Activated T-cell treated with anti-CD3 and anti-CD28 coated beads for 1 hour (primary cell): ENCODE measurements at places on chromosomes 7 and 10.

- DNase-seq = no peak
Measured at GRCh38 chr10:104240078-104240477, 7.9 kb upstream of the CFAP43 start.

- no peak for DNase-seq
Measured at GRCh38 chr10:7373039-7373438, 37.8 kb downstream of the SFMBT2 start.

DNA sequence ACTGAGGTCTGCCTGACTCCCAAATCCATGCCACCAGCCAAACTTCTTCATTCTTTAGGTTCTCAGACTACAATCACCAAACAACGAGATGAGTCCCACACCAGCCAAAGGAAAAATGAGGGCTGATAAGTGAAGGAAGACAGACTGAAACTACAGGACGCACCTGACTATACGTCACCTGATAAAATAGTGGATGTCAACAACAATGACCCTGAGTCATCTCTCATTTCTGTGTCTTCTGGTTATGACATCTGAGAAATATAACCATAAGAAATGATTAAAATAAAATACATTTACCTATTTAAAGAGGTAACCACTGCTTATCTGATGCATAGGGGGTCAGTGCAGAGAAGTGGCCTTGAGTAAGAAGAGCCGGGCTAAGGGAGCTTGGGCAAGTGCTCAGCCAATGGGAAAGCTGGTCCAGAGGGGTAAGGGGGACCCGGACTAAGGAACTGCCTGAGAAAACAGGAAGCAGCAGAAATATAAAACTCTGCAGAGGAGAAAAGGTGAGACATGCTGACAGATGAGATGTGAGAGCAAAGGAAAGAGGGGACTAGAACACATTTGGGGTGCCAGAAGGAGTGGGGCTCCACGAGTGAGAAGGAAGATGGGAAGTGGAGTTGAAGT is 51.8 kb downstream of the HIPK2 start:
- DNase-seq = no peak

- DNase-seq = no peak
Measured at GRCh38 chr7:156677374-156678054, 36.9 kb downstream of the RNF32 start.

- DNase-seq = peak; percentile 21
Measured at GRCh38 chr10:113126229-113127201, 176.5 kb downstream of the TCF7L2 start.

- DNase-seq = no peak
Measured at GRCh38 chr10:33794460-33794859, 460.0 kb upstream of the NRP1 start.

DNA sequence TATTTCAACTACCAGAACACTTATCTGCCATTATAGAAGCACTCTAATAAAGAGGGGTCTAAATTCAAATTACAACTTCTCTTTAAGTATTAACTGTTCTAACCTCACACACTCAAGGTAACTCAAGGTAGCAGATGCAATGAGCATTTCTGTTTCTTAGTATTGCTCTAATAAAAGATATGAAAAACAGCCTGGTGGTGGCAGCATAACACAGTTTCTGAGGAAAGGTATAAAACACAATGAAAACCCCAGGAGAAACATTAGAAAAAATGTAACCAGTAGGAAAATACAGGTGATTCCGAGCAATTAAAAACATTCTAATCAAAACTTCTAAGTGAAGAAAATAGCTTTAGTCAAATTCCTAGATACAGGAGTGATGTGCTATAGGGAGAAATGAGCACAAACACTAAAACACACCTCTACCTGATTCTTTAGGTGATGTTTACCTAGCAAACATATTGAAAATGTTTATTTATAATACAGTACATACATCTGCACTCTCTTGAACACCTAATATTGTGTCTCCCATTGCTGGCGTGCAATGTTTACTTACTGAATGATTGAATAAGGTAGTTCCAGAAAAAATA is 3.5 kb downstream of the MKRN1 start:
- peak; percentile 40 for DNase-seq

DNA sequence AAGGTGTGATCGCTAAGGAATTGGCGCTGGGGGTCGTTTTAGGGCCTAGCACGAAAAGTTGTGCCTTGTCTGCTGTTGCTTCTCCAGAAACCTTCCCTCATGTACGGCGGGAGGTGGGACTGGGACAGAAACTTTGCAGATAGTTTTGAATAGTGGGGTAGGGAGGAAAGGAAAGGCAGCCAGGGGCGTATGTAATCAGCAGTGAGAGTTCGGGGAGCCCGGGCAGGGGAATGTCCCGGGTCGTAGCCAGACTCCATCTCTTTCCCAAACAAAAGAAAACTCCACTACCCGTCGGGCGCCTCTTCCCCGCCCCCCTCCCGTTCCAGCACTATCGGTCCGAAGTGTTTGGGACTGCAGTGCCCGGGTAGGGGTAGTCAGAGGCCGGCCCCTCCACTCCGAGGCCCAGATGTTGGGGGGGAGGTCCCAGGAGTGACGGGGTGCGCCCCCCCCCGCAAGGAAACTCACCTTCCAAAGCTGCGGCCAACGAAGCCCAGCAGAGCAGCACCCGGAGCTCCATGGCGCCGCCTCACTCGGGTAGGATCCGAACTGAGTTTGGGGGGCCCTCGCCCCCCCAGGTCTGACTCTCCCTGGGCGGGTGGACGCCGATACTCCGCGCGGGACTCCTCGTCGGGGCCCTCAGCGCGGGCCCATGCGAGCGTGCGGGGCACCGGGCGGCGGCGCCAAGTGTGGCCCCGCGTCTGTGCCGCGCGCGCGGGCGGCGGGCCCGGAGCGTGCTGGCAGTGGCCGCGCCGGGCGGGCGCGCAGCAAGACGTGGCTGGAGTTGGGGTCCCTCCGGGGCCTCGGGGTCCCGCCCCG is 601 bp downstream of the EPHB4 start:
- no peak for DNase-seq

DNA sequence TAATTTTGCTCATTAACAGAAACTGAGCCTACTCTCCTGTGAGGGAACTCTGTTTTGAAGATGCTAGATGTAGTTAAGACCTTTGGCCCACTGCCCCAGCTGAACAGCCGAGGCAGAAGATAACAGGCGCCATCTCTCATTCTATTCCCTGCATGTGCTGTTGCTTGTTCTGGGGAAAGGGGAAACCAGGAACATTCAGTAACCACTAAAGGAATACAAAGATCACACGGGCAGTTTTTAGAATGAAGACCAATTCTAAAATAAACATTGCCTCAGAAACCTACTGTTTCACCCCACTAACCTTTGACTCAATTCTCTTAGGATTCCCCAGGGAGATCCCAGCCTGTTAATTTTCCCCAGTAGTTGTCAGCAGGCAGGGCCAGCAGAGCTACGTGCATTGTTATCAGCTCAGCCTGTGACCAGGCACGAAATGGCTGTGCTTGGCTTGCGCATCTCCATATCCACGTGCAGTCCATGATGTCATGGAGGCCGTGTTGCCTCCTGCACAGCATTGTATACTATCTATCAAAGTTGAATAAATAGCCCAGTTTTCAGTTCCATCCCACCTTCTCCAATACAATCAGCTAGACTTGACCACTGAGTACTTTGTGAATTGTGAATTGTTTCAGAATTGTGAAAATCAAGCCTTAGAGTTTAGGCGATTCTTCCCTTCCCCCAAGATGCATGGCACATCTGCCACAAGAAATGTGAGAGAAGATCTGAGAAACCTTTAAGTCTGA is 36.0 kb downstream of the ANK3 start:
- no peak for DNase-seq

DNA sequence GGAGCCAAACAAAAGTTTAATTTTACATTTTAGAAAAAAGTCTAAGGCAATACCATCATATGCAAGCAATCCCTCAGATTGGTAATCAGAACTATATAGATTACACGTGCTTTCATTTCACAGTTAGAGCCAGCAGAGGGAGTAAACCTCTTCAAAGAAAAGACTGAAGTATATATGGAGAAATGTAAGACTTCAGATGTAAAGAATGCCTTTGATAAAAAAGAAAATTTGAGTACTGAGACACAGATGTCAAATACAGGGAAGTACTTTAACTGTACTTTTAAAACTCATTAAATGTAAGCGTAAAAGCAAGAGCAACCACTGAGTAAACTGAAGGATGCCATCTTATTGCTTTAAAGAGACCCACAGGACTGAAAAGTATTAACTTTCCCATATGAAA is 101.4 kb upstream of the FAM133B start:
- DNase-seq = no peak

- DNase-seq = no peak
Measured at GRCh38 chr10:90222372-90222771, 521.0 kb downstream of the KIF20B start.

DNA sequence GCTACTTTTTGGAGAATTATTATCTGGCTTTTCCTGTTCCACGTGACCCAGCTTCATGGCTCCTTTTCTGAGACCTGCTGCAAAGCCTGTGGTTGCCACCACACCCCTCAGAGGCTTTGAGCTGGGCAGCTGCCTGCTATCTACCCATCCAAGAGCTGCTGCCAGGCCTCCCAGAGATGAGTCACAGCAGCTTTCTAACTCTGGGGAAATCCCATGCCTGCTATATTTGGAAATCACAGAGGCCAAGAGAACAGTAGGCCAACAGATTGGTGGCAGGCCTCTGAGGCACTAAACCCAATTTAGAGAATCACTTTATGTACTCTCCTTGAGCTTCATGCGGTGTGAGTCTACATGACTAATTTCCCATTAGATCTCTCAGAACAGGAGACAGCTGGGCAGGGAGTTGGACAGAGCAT is 35.2 kb downstream of the SGCE start:
- DNase-seq = no peak

- no peak for DNase-seq
Measured at GRCh38 chr7:114720725-114721124, 201.2 kb upstream of the MDFIC start.

DNA sequence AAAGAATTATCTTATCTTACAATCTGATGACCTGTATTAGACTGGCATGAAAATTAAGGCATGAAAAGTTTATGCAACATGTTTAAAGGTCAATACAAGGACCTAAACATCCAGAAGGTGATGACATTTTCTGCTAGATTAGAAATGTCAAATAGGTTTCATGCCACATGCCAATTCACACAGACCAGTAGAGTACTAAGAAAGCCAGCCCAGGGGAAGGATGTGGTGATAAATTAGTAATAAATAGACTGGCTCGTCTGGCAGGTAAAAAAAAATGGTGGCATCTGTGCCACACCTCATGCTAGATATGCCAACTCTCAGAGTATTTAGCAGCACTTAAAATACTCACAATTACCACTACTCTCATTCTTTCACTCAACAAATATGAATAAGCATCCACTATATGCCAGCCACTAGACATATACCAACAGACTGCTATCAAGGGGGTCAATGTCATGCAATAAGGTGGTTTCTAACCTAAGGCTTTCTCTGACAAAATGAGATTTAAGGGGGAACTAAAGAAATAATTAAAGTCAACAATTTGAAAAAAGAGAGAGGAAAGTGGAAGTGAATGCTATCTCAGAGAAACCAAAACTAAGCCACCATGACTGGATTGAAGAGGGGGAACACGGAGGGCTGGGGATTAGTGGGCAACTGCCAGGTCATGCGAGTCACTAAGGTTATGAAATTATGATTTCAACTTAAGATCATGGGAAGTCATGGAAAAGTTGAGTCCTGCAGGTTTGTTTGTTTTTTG is 83.5 kb downstream of the SGMS1 start:
- no peak for DNase-seq

GRCh38 chr10:895324-895723 is 36.2 kb downstream of the LARP4B start:
- DNase-seq = no peak

DNA sequence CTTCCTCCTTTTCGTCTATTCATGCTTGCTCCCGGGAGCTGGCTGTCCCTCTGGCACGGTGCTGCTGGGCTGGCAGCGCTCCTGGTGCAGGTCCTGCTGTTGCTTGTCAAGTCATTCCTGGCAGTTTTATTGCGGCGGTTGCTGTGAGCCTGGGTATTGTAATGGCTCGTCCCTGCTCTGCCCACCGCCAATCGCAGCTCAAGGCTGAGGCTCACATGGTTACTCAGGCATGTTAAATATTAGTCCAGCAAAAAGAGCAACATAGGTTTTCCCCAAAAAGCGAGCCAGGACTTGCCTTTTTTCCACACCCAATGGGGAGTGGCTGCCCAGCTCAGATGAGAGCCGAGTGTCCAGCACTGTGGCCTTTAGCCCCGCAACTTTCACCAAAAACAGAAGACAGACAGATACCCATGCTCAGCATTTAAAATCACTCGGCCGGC is 492.9 kb upstream of the FOXK1 start:
- no peak for DNase-seq

DNA sequence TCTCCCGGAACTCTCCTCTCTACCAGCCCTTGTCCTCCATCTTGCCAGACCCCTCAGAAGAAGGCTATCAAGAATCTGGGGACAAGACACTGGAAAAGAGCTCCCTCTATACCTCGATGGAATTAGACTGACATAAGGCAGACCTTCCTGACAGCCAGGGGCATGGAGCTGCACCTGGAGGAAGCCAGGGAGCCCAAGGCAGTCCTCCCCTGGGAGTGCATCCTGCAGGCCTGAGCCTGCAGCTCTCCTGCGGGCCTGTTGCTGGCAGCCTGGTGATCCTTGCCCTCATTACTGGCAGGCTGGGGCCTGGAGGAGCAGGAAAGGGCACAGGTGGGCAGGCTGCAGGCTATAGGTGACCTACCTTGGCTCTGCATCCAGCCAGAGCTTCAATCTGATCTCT is 323.4 kb downstream of the GRID1 start:
- DNase-seq = no peak

GRCh38 chr10:8590518-8590917 is 536.0 kb downstream of the GATA3 start:
- DNase-seq = no peak
